ENCODE measurements at places on chromosomes 1 and 21.

GRCh38 chr1:30133414-30134055 is 589.9 kb downstream of the MATN1 start:
- no peak for DNase-seq

DNA sequence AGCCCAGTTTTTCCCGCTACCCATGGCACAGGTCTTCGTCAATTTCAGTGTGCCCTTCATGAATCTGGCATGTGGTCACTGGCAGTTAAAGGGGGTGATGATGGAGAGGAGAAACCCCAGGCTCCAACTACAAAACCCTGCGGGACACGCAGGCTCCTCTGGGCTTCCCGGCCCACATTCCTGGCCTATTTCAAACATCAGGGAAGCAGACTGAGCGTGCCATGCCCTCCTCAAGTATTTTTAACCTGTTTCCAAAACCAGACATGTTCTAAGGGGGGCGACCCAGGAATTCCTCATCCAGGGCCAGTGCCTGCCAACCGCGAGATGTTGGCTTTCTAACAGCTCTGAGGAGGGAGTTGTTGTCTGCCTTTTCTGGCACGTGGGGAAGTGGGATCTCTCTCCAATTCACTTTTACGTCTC is 85.1 kb downstream of the CAPZB start:
- no peak for DNase-seq

DNA sequence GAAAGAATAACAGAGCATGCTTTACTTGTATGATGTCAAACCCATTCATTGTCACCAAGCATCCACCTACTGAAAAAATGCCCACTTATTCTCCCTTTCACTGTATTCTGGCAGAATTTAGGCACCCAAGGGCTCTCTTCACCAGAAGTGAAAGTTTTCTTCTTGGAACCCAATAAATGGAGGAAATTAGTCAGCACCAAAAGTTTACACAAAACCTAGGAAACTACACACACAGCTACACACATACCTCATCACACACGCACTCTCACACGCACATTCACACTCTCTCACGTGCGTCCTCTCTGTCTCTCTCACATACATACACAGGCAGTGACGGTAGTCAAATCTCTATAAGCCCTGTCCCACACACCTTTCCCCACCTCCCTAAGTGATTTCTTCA is 37.6 kb downstream of the MCOLN2 start:
- DNase-seq, result peak; percentile 24

- DNase-seq, result peak; percentile 38
These were observed 76.8 kb downstream of the CD46 start for GRCh38 chr1:207828485-207829158.

GRCh38 chr1:240385551-240385950 is 226.4 kb downstream of the GREM2 start:
- no peak for DNase-seq

GRCh38 chr1:242011894-242012660 is 13.2 kb upstream of the MAP1LC3C start:
- no peak for DNase-seq

GRCh38 chr21:41648591-41649031 is 118.2 kb downstream of the RIPK4 start:
- no peak for DNase-seq

DNA sequence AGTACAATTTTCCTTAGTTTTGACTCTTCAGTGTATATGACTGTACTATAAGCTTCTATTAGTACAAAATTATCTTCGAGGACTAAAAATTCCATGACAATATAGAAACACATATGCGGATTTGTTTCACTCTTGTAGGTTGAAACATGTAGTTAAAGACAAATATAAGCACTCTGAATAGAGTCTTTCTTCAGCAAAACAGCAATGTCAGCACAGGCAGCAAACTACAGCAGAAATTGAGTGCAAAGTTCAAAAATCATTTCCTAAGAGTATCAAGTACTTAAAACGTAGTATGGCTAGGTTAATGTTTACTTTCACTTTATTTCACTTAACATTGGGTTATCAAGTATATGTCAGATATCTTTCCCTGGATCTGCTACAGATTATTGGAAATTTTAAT is 106.7 kb downstream of the FAF1 start:
- DNase-seq, result no peak

DNA sequence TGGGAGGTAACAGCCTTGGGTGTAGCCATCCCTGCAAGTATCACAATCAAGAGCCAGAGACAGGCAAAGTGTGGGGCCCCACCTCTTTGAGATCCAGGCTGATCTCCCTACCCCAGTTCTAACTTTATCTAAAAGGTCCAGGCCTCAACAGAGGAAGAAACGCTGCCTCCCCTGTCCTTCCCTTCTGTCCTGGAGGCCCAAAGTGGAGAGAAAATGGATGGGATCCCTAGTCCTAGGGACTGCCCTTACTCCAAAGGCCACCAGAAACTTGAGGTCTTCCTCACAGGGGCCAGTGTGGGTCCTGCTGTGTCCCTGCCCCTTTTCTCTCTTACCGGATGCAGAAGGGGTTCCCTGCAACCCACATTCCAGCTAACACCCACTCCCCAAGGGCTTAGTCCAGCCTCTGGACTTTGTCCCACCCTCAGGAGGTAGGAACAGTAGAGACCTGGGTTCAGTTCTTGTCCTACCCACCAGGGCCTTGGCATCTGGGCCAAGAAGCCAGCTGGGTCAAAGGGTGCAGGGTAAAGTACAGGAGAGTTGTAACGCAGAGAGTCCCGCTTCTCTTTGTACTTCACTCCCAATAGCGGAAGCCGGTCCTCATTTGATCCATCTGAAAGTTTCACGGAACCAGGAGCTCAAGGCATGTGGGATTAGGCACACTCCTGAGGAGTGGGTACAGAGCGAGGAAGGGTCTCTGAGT is 1.9 kb downstream of the HDGF start:
- no peak for DNase-seq

GRCh38 chr1:150546294-150546937 is 2.8 kb upstream of the ADAMTSL4 start:
- DNase-seq, result no peak

GRCh38 chr1:170932236-170932635 is 3.1 kb upstream of the MROH9 start:
- DNase-seq, result no peak

- no peak for DNase-seq
These were observed 31.4 kb downstream of the B3GALT5 start for GRCh38 chr21:39644062-39644560.

DNA sequence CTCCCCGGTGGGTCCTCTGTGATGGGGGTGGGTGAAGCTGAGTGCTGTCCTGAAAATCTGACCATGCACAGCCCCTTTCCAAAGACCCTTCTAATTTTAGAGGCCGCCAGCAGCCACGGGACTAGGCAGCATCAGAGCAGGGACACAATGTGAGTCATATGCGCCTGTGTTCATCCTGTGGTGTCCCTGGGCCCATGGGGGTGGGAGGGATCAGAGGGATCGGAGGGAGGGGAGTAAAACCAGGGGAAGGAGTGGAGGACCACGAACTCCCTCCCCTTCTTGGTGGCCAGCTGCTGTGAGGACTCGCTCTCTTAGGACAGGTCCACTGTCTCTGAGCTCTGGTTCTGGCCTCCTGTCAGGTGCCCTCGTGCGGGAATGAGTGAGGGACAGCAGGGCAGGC is 61.5 kb downstream of the ADARB1 start:
- no peak for DNase-seq

- DNase-seq, result no peak
These were observed 2.4 kb upstream of the KISS1 start for GRCh38 chr1:204198348-204199340.

DNA sequence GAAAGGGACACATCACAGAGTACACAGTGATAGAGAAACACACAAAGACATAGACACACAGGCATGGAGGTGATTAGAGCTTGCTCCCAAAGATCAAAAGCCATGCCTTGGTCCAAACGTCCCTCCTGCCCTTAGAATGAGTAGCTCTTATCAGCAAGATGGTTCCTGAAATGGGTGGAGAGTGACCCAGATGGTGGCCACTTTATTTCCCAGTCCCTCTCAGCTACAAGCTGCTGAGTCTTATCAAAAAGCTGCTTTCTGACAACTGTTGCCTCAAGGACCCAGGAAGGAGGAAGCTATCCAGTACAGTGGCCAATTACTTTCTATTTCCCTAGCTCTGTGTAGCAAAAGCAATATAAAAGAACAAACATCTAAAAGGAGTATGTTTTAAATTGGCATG is 7.7 kb upstream of the CLCA1 start:
- DNase-seq, result no peak

GRCh38 chr1:30668024-30668423 is 55.4 kb downstream of the MATN1 start:
- DNase-seq, result no peak

- DNase-seq, result no peak
These were observed 12.2 kb downstream of the TRMT13 start for GRCh38 chr1:100145116-100145515.

DNA sequence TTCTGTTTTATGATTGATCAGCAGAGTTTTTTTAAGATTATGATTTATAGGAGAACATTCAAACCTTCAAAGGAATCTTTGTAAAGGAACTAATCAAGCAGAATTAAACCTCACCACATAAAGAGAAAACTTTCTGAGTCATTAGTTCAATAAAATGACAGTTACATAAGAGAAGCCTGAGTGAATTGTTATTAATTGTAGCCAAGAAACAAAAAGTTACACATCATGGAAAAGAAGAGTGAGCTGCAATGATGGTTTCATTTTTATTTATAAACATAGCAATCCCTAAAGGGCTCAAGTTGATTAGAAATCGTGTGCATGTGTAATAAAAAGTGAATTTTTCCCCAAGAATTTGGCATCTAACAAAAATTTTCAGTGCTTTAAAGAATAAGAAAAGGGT is 731.4 kb downstream of the LTN1 start:
- DNase-seq, result no peak

DNA sequence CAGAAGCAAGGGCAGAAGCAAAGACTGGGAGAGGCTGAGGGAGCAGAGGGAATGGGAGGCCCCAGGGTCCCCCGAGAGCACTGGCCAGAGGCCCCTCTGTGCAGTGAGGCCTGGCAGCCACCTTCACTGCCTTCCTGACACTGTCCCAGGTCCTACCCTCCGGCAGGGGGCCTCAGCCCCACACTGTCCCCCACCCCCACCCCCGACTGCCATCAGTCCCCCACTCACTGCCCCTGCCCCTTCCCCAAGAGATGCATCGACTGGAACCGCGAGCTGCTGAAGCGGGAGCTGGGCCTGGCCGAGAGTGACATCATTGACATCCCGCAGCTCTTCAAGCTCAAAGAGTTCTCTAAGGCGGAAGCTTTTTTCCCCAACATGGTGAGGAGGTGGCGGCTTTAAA is 13.0 kb upstream of the PADI6 start:
- no peak for DNase-seq

GRCh38 chr1:236304682-236305081 is 22.9 kb upstream of the ERO1B start:
- DNase-seq, result no peak

DNA sequence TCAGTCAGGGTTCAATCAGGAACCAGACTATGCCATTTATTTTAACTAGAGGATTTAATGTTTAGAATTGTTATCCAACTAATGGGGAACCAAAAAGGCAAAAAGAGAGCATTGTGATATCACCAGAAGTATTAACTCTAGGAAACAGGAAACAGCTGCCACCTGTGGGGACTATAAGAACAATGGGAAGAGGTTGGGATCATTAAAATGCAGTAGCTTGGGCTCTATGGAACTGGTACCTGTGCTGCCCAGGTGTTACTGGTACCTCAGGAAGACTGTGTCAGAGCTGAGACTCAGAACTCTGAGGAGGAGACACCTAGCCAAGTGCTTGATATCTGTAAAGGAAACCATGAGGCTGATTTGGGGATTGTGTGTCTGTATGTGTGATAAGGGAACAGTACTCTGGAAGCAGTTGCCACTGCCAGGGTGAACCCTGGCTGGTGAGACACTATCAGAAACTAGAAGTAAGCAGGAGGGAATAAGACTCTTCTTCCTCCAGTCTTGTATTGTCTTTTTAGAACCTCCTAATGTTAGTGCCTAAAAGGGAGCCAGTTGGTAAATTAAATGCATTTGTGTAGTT is 49.4 kb downstream of the MAN1A2 start:
- DNase-seq, result no peak

DNA sequence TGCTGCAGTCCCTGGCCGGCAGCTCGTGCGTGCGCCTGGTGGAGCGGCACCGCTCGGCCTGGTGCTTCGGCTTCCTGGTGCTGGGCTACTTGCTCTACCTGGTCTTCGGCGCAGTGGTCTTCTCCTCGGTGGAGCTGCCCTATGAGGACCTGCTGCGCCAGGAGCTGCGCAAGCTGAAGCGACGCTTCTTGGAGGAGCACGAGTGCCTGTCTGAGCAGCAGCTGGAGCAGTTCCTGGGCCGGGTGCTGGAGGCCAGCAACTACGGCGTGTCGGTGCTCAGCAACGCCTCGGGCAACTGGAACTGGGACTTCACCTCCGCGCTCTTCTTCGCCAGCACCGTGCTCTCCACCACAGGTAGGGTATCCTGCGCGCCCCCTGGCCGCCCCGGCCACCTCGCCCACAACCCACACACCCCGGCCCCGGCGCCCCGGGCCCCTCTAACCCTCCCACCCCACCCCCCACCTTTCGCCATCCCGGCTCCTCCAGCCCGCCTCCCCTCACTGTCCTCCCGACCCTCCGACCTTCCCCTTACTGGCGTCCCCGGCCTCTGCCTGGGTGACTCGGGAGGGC is 352 bp downstream of the KCNK1 start:
- DNase-seq, result no peak

DNA sequence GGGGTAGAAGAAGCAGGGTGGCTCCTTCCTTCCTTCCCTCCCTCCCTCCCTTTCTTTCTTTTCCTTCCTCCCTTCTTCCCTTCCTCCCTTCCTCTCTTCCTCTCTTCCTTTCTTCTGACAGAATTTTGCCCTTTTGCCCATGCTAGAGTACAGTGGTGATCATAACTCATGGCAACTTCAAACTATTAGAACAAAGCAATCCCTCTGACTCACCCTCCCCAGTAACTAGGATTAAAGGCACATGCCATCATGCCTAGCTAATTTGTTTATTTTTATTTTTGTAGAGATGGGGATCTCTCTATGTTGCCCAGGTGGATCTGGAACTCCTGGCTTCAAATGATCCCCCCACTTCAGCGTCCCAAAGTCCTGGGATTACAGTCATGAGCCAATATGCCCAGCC is 10.0 kb upstream of the RPE65 start:
- no peak for DNase-seq

DNA sequence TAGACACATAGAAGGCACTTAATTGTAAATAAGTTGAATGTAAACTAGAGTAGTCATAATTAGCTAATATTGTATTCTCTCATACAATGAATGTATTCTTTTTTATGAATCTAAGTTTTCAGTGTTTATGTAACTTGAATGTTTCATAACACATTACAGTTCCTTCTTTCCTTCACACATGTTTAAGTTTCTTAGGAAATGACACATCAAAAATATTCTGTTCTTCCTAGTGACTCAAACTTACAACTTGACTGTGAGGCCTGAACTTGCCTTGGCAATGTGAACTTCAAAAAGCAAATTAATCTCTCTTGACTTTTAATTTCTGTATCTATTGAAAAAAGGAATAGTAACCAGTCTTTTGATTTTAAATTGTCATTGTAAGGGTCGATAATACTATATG is 700.1 kb downstream of the KCNT2 start:
- no peak for DNase-seq

All from stimulated activated CD8-positive, alpha-beta memory T cell treated with anti-CD3 and anti-CD28 coated beads, Interleukin-15, amount 100 ng/mL, for 48 hours (primary cell).